HFFc6 (cell line): ENCODE measurements at places on chromosomes 1 and 21. TPM values are rescaled to one million over a fixed set of nuclear protein-coding genes. Genes with fewer than 3 reads are reported as not detected.

GRCh38 chr1:91744953-91745639, 140.9 kb downstream of the TGFBR3 start:
- no peak overlapping the region for H3K4me3 ChIP-seq
- H3K27ac ChIP-seq = no peak overlapping the region
- peaks cover 57% of the 10 kb centered on the region for H3K4me1 ChIP-seq
- no peak for DNase-seq

Gene TENT5C
- 0.50 to 0.89 TPM (median 0.65 TPM) in 3 replicates for total RNA-seq

DNA sequence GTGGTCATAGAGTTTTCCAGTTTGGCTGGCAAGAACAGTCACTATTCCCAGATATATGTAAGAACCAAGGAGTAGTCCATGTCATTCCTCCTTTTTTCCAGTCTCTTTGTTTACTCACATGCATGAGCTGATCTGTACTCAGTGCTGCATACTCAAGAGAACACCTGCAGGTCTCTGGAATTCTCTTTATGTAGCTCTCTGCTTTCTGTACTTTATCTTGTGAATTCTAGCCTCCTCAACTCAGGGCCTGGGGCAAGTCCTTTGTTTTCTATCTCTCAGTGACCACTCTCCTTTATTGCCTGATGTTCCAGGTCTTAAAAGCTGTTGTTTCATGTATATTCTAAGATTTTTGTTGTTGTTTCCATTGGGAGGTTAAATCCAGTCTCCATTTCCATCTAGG, 478.9 kb downstream of the DPYD start:
- H3K36me3 ChIP-seq = peaks cover 9% of the 10 kb centered on the region; the same call in 1 of the 2 replicates
- no peak overlapping the region for H3K4me3 ChIP-seq
- no peak for DNase-seq
- H3K27me3 ChIP-seq = no peaks in the 10 kb centered on the region; the same call in 1 of the 2 replicates
- no peak overlapping the region for H3K27ac ChIP-seq
- no peaks in the 10 kb centered on the region for H3K4me1 ChIP-seq

Gene FMOD
- 0.21 to 0.37 TPM (median 0.24 TPM) in 3 replicates for total RNA-seq

- no peaks in the 10 kb centered on the region for H3K36me3 ChIP-seq
- no peak for DNase-seq
- H3K27me3 ChIP-seq = no peaks in the 10 kb centered on the region; the same call in 1 of the 2 replicates
- H3K4me1 ChIP-seq = peaks cover 47% of the 10 kb centered on the region
- no peak overlapping the region for H3K4me3 ChIP-seq
These were observed 27.9 kb downstream of the OPTC start for GRCh38 chr1:203521812-203522211.

GRCh38 chr1:3164671-3165070, 95.7 kb downstream of the PRDM16 start:
- H3K36me3 ChIP-seq = no peaks in the 10 kb centered on the region
- H3K27ac ChIP-seq = no peak overlapping the region
- no peak for DNase-seq
- H3K4me3 ChIP-seq = no peak overlapping the region
- H3K4me1 ChIP-seq = no peaks in the 10 kb centered on the region
- H3K27me3 ChIP-seq = peaks cover 2% of the 10 kb centered on the region; the same call in 1 of the 2 replicates

DNA sequence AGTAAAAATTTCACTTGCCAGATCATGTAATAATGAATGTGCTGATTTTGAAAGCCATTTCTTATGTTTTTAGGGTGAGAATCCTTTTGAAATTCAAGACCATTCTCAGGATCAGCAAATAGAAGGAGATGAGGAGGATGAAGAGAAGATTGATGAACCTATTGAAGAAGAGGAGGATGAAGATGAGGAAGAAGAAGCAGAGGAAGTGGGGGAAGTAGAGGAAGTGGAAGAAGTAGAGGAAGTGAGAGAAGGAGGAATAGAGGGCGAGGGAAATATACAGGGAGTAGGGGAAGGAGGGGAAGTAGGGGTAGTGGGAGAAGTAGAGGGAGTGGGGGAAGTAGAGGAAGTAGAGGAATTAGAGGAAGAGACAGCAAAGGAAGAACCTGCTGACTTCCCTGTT, 32.4 kb downstream of the ZNF326 start:
- no peak for DNase-seq
- H3K4me1 ChIP-seq = no peaks in the 10 kb centered on the region
- H3K4me3 ChIP-seq = no peak overlapping the region
- peaks cover 1% of the 10 kb centered on the region; the same call in 1 of the 2 replicates for H3K27me3 ChIP-seq
- H3K36me3 ChIP-seq = peaks cover 47% of the 10 kb centered on the region
